ENCODE measurements at places on chromosomes 11 and 22.
A peak's percentile ranks its signal among the peaks of the same experiment; 100 is the strongest.

GRCh38 chr11:15169815-15170551, 55.3 kb downstream of the INSC start:
- no peaks in the 10 kb centered on the region for H3K27me3 ChIP-seq
- no peaks in the 10 kb centered on the region for H3K4me1 ChIP-seq
- no peak overlapping the region for H3K27ac ChIP-seq
- DNase-seq = no peak
- H3K36me3 ChIP-seq = no peaks in the 10 kb centered on the region

- H3K4me1 ChIP-seq = peaks cover 28% of the 10 kb centered on the region
- H3K27ac ChIP-seq = no peak overlapping the region
- no peak overlapping the region for H3K4me3 ChIP-seq
- H3K36me3 ChIP-seq = no peaks in the 10 kb centered on the region
Measured at GRCh38 chr11:124841840-124842239, 23.4 kb upstream of the ROBO3 start.

DNA sequence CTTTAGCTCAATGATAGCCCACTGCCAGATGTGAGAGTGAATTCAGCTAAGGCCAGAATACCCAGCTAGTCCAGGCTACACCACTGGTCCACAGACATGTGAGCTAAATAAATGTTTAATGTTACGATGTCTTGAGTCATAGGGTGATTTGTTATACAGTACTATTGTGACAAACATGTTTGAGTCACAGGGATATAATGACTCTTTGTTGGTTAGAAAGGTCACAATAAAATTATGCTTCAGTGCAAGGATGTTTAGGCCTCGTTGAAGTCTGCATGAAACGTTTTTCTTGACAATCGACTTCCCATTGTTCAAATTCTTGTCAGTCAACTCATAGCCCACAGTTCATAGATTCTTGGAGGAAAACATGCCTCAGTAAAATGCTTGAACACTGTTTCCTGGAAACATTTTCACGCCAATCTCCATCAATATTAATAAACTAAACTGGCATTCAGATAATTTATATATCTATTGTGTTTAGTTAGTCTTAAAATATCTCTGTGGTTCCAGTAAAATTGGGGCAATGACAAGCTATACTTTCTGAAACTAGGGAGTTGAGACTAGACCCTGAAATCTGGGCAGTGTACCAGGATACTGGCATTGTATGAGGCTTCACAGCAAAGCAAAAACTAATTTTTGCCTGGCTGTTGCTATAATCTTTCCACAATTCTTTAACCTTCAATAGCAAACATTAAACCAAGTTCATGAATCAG, 650.8 kb upstream of the KIRREL3 start:
- no peaks in the 10 kb centered on the region for H3K4me1 ChIP-seq
- H3K27ac ChIP-seq = no peak overlapping the region
- H3K4me3 ChIP-seq = no peak overlapping the region

DNA sequence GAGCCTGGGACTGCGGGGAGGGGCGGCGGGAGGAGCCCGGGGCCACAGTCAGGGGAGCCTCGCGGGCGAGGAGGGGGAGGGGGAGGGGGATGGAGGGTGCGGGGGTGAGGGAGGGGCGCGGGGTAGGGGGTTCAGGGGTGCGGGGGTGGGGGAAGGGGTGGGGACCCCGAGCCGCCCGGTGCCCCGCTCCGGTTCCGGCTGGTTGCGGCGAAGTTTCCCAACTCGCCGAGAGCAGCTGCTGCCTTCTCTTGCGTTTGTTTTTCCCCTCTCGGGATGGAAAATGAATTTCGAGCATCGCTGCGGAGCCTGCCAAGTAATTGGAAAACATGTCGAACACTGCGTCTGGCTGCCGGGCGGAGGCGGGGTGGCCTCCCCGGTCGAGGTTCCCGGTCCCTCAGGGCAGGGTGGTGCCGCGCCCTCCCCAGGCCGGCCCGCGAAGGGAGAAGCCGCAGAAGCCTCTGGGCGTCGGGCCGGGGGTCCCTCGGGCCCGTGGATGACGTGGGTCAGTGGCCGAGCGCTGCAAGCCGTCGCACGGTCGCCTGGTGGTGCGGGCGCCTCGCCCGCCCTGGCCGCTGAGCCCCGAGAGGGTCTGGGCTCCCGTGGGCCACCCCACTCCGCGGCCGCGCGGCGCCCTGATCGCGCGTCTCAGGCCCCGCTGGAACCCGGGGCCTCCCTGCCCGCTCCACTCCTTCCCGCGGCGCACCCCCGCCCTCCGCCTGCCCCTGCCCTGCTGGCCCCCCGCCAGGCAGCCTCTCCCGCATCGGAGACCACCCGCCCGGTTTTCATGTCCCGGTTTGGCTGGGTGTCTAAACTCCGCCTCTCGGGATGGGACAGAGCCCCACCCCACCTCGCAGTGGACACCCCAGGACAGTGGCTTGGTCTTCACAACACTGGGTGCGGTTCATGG, 12.1 kb downstream of the SPATA19 start:
- H3K36me3 ChIP-seq = no peaks in the 10 kb centered on the region
- no peak overlapping the region for H3K27ac ChIP-seq
- no peak for DNase-seq
- no peak overlapping the region for H3K4me3 ChIP-seq
- H3K4me1 ChIP-seq = no peaks in the 10 kb centered on the region
- no peaks in the 10 kb centered on the region for H3K27me3 ChIP-seq

DNA sequence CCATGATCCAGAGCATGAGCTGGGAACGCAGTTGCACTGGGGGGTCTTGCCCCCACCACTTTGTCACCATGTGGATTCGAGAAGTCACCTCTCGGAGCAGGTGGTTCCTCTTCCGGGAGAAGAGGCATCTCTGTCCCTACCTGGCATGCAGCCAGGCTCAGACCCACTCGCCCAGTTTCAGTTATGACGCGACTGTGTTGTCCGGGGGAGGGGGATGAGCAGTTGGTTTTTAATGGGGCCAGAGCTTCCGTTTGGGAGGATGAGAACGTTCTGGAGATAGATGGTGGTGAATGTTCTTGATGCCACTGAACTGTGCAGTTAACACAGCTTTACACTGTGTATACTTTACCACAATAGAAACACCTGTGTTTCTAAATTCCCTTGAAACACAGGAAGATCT, 41.5 kb downstream of the DHCR7 start:
- H3K27me3 ChIP-seq = peaks cover 5% of the 10 kb centered on the region
- H3K4me3 ChIP-seq = no peak overlapping the region
- no peaks in the 10 kb centered on the region for H3K36me3 ChIP-seq
- H3K4me1 ChIP-seq = no peaks in the 10 kb centered on the region
- H3K27ac ChIP-seq = no peak overlapping the region
- no peak for DNase-seq

DNA sequence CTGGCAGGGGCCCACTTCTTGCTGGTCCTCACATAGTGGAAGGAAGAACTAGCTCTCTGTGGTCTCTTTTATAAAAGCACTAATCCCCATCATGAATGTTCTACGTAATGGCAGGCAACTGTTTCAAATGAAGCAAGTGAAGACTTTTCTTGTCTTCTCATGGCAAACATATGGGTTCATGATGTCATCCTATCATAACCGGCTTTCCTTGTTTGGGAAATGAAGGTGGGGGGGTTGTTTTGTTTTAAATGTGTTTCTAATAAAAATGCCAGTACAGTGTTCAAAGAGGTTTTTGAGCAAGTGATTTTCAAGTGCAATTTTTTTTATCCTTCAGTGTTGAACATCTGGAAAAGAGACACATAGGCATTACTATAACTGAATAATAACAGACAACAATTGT, 33.4 kb downstream of the REXO2 start:
- no peaks in the 10 kb centered on the region for H3K27me3 ChIP-seq
- DNase-seq = no peak

GRCh38 chr11:75189911-75190310, 39.0 kb downstream of the SLCO2B1 start:
- DNase-seq = no peak
- H3K4me3 ChIP-seq = no peak overlapping the region
- H3K27me3 ChIP-seq = no peaks in the 10 kb centered on the region

GRCh38 chr11:134425413-134425812, 13.4 kb upstream of the B3GAT1 start:
- H3K4me1 ChIP-seq = no peaks in the 10 kb centered on the region
- no peaks in the 10 kb centered on the region for H3K36me3 ChIP-seq
- H3K27ac ChIP-seq = no peak overlapping the region
- no peak overlapping the region for H3K4me3 ChIP-seq
- DNase-seq = no peak

- peak overlapping the region; percentile 64 for H3K4me3 ChIP-seq
- DNase-seq = no peak
- H3K36me3 ChIP-seq = peaks cover 27% of the 10 kb centered on the region
- no peaks in the 10 kb centered on the region for H3K27me3 ChIP-seq
Measured at GRCh38 chr11:64227405-64227956, 1.4 kb downstream of the NUDT22 start.

DNA sequence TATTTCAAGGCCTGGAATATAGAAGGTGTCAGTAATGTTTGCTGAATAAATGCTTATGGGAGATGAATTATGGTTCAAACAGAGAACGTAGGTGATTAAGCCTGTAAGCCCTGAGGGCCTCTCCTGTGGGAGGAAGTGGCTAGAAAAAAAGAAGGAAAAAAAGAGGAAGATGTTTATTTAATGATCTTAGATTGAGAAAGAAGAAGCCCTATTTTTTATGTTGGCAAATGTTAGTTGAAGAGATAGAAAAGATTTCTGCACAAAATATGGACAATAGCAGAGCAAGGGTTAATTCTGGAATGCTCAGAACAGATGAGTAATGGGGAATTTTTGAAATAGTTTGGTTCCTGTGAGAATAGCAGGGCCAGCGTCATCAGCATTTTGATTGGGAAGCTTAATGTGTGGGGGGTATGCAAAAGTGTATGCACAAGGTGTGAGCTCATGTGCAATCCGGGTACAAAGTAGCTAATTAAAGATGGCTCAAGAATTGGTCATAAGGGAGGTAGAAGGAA, 95.7 kb downstream of the TEAD1 start:
- peaks cover 80% of the 10 kb centered on the region for H3K4me1 ChIP-seq
- no peak for DNase-seq
- no peaks in the 10 kb centered on the region for H3K27me3 ChIP-seq
- no peak overlapping the region for H3K4me3 ChIP-seq

DNA sequence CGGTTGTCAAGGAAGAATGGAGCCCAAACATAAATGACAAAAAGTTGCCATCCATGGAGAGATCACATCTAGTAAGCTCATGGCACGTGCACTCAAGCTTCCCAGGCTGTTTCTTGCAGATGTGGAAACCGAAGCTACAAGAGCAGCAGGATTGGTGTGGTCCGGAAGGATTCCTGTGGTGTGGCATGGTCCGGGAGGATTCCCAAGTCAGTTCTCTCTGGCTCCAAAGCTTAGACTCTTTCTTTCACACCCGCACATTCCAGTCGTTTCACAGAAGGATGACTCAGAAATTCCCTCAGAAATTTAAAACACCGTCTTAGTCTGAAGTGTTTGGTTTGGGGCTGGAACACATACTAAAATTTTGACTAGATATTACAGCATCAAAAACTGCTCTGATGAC, 78.0 kb upstream of the DRD2 start:
- H3K27me3 ChIP-seq = peaks cover 5% of the 10 kb centered on the region
- H3K36me3 ChIP-seq = no peaks in the 10 kb centered on the region
- no peak overlapping the region for H3K4me3 ChIP-seq
- H3K4me1 ChIP-seq = no peaks in the 10 kb centered on the region

DNA sequence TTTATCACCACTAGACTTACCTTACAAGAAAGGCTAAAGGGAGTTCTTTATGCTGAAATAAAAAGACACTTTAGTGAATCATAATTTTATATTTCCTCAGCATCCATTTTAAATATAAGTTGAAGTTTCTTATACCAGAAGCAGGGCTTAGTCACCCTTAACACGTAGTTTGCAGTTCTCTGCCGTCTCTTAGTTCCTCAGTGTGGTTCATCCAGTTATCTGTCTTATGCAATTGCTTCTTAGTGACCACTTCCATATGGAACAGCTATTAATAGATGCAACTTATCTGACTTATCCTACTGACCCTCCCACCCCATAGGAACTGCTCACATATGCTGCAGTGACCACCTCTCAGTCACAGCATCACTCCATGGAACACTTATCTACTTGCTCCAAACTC, 11.7 kb upstream of the SLC36A4 start:
- H3K27ac ChIP-seq = no peak overlapping the region
- H3K36me3 ChIP-seq = no peaks in the 10 kb centered on the region
- no peak for DNase-seq
- H3K4me3 ChIP-seq = no peak overlapping the region
- H3K27me3 ChIP-seq = peaks cover 4% of the 10 kb centered on the region

DNA sequence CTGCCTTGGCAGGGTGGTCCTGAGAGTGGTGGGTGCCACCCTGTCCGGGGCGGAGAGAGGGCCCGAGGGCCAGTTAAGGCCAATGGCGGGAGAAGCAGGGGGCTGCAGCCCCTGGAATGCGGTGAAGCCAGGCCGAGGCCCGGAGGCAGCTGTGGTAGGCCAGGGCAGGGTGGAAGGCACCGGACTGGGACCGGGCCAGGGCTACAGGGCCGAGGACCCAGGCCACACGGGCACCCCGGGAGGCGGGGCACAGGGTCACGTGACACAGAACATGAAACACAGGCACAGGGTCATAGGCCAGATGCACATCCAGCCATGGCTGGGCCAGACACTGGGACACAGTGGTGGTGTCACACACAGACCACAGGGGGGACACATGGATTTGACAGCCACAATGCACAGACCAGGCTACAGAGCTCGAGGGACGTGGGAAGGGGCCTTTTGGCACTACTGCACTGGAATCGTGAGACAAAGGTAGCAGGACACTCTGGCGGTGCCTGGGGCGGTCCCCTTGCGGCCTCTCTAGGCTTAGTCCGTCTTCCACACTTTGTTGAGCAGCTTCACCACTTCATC, 2.8 kb downstream of the SLC25A1 start:
- H3K27ac ChIP-seq = no peak overlapping the region
- no peak for DNase-seq
- H3K27me3 ChIP-seq = no peaks in the 10 kb centered on the region
- peaks cover 26% of the 10 kb centered on the region for H3K4me1 ChIP-seq
- no peaks in the 10 kb centered on the region for H3K36me3 ChIP-seq
- H3K4me3 ChIP-seq = no peak overlapping the region

DNA sequence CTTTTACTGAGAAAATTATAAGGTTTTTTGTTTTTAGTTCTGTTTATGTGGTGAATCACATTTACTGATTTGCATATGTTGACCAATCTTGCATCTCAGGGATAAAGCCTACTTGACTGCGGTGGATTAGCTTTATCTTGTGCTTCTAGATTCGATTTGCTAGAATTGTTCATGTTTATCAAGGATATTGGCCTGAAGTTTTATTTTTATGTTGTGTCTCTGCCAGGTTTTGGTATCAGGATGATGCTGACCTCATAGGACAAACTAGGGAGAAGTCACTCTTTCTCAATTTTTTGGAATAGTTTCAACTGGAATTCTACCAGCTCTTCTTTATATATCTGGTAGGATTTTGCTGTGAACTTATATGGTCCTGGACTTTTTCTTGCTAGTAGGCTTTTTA, 504.8 kb downstream of the ETS1 start:
- no peaks in the 10 kb centered on the region for H3K4me1 ChIP-seq
- DNase-seq = no peak
- no peak overlapping the region for H3K27ac ChIP-seq
- no peaks in the 10 kb centered on the region for H3K27me3 ChIP-seq

DNA sequence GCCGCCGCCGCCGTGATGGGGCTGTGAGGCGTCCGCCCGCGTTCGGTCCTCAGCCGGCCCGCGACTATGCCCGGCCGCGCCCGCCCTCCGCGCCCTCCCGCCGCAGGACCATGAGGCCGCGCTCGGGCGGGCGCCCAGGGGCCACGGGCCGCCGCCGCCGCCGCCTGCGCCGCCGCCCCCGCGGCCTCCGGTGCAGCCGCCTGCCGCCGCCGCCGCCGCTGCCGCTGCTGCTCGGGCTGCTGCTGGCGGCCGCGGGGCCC, 215 bp downstream of the ZNRF3 start:
- H3K36me3 ChIP-seq = no peaks in the 10 kb centered on the region
- peaks cover 13% of the 10 kb centered on the region for H3K27me3 ChIP-seq
- peak overlapping the region; percentile 65 for H3K27ac ChIP-seq

- H3K4me3 ChIP-seq = no peak overlapping the region
- peak; percentile 69 for DNase-seq
- H3K27ac ChIP-seq = no peak overlapping the region
- H3K36me3 ChIP-seq = no peaks in the 10 kb centered on the region
Measured at GRCh38 chr22:46262449-46263215, 511 bp downstream of the PKDREJ start.

Measured in heart right ventricle (tissue), 16 donors.